Kasumi-1 (cell line): ENCODE measurements at places on chromosomes 7 and 10.

GRCh38 chr10:94645285-94645684 lies 38.2 kb upstream of the CYP2C18 start:
- DNase-seq: no peak

- DNase-seq: no peak
These were observed 31.2 kb upstream of the ZNF365 start for GRCh38 chr10:62343000-62343399.

DNA sequence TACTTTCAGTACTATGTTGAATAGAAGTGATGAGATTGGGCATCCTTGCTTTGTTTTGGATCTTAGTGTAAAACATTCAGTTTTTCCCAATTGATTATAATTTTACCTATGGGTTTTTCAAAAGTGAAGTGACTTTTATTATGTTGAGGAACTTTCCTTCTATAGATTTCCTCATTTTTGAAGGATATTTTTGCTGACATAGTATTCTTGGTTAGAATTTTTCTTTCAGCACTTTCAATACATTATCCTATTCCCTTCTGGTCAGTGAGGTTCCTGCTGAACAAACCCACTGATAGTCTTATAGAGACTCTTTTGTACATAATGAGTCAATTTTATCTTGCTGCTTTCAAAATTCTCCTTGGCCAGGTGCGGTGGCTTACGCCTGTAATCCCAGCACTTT lies 297.2 kb downstream of the SUGCT start:
- no peak for DNase-seq

DNA sequence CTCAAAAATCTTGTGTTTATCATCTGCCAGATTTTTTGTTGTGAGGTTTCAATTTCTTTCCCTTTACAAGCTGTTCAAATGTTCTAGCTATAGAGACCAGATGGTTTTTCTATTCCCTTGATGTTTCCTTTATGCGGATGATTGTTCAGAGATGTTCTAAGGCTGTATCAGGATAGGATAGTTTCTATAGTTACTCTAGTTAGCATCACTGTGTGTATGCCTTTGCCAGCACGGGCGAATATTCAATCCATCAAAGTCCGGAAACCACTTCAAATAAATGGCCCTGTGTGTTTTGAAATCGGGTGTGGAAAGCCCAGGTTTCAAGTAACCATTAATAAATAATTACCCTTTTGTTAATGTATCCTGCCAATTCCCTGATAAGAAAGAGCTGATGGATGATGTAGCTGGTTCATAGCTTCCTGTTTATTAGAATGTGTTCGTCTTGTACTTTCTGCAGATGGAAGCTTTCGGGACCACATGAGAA lies 149.8 kb upstream of the PRKCQ start:
- DNase-seq: no peak

- DNase-seq: no peak
These were observed 214.7 kb downstream of the MAD1L1 start for GRCh38 chr7:2017914-2018568.

- DNase-seq: no peak
These were observed 95.0 kb downstream of the FRMD4A start for GRCh38 chr10:14235566-14236195.

- no peak for DNase-seq
These were observed 96.6 kb upstream of the PARD3 start for GRCh38 chr10:34911661-34912205.

DNA sequence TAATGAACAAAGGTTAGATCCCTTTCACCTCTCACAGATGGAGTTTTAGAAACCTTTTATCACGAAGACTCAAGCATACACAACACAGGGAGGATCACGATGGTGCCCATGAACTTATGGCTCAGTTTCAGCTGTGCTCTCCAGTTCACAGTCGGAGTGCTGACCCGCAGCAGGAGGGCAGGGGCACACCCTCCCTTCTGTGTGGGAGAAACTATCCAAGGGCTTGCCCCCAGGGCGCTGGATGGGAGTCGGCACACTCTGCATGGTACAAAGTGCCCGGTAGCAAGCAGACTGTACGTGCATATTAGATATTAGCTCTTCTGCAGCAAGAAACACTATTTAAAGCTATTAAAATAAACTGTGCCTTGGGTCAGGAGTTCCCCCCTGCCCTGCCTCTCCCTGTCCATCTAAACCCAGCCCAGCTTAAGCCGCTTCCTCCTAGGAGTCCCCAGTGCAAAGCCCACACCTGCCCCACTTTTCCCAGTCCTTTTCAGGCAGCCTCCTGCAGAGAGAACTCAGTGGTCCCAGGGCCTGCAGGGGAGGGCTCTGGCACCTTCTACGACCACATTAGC lies 76.5 kb downstream of the CHST15 start:
- no peak for DNase-seq

DNA sequence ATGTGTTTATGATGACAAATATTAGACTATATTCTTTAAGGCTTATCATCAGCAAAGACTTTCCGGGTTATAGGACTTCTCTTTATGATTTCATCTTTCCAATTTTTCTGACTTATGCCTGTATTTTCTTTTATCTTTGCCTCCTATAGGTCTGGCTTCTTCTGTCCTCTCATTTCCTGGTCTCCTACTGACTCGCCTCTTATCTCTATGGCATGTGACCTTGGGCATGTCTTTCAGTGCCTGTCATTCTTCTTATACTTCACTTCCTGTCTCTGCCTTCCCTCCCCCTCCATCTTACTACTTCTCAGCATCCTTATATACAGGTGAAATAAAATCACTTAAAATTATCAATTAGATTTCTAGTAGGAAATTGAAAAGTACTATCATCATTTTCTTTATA lies 42.2 kb downstream of the PCDH15 start:
- DNase-seq: no peak

DNA sequence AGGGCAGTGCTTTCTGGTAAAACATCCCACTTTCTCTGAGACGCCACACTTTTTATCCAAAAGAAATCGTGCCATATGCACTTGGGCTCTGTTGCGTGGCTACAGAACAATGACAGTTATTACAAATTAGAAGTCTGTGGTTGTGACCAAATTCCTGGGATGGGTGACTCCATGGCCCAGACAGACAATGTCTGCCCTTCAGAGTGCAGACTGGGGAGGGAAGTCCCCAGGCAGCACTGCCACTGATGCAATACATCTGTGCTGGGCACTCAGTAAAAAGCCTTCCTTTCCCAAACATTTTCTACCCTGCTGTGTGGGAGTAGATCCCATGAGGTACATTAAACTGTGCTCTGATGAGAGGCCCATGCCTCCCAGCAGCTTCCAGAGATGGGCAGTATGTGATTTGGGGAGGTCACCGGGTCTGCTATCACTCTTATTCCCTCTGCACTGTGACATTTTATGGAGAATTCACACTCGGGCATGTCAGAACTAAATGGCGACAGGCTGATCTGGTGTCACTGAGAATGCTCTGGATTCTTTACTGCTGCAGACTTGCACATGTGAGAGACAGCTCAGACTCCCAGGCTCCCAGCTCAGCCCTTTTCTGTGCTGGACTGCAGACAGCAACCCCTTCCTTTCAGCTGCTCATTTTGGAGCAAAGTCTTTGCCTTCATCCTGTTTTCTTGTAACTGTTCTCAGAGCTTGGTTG lies 243.5 kb upstream of the ZNF32 start:
- no peak for DNase-seq

GRCh38 chr7:63057265-63057664 lies 941.4 kb upstream of the ZNF722 start:
- DNase-seq: no peak

GRCh38 chr7:130733931-130734814 lies at the start of gene KLF14:
TSS of gene KLF14 (minus strand) at chr7:130734207. CDS start at chr7:130734033, 174 bp downstream.
- no peak for DNase-seq

GRCh38 chr7:33055158-33055557 lies 7.4 kb downstream of the NT5C3A start:
- DNase-seq: no peak

GRCh38 chr10:51544933-51545332 lies 154.5 kb downstream of the CSTF2T start:
- DNase-seq: no peak

DNA sequence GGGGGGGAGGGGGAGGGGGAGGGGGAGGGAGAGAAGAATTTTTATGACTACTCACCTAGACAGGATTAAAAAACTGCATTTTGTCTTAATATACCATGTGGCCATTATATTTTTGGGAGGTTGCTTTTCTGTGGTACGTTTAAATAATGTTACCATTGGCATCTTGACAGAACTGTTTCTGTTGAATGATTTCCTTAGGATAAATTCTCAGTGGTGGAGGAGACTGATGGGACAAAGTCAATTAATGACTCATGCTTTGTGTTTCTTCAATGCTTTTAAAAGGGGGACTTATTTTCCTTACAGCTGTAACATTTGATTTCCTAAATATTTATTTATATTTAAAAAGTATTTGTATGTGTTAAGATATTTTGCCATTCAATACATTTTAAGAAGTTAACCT lies 13.7 kb downstream of the AGR2 start:
- no peak for DNase-seq

- no peak for DNase-seq
These were observed 366.9 kb upstream of the NUPR2 start for GRCh38 chr7:56483153-56483552.

GRCh38 chr10:15427843-15428414 lies 56.8 kb upstream of the FAM171A1 start:
- peak; percentile 83 for DNase-seq

GRCh38 chr7:44749992-44750391 lies 1.3 kb downstream of the ZMIZ2 start:
- no peak for DNase-seq

DNA sequence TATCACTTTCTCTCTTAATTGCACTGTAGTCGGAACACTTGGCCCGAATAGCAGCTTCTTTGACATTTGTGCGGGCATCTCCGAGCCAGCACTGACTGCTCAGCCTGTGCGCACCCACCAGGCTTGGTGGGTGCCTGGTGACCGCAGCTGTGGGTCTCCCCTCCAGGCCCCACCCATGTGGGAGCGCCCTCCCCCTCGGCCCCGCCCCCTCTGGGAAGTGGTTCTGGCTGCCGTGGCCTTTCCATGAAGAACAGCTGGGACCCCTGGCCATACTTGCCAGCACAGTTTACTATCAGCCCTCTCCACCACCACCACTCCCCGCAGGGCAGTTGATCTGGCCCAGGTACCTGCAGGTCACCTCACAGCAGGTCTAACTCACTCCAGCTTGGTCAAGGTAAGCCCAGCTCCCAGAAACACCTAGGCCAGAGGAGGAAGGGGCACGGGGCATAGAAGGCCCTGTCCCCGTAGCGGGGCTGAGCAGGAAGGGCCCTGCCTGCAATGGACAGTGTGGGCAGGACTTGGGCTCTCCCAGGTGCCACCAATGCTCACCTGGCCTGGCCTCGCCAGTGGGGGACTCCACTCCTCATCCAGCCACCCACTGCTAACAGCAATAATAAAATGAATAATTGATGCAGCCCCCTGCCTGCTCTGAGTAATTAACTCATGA lies 5.8 kb downstream of the RASGEF1A start:
- no peak for DNase-seq

DNA sequence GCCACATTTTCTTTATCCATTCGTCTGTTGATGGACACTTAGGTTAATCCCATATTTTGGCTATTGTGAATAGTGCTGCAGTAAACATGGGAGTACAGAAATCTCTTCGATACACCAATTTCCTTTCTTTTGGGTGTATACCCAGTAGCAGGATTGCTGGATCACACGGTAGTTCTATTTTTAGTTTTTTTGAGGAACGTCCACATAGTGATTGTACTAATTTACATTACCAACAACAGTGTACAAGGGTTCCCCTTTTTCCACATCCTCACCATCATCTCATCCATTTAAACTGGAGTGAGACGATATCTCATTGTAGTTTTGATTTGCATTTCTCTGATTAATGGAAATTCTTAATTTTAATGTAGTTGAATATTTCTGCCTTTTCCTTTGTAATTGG lies 19.3 kb downstream of the VKORC1L1 start:
- peak; percentile 7 for DNase-seq

DNA sequence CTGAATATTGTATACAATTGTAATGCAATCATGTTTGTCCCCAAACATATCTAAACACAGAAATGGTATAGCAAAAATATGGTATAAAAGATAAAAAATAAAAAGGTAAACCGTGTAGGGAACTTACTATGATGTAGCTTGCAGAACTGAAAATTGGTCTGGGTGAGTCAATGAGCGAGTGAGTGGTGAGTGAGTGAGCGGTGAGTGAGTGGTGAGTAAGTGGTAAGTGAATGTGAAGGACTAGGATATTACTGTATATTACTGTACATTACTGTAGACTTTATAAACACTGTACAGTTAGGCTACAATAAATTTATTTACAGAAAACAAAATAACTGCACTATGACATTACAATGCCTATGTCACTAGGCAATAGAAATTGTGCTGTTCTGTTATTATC lies 1163.2 kb upstream of the SORCS1 start:
- DNase-seq: no peak

DNA sequence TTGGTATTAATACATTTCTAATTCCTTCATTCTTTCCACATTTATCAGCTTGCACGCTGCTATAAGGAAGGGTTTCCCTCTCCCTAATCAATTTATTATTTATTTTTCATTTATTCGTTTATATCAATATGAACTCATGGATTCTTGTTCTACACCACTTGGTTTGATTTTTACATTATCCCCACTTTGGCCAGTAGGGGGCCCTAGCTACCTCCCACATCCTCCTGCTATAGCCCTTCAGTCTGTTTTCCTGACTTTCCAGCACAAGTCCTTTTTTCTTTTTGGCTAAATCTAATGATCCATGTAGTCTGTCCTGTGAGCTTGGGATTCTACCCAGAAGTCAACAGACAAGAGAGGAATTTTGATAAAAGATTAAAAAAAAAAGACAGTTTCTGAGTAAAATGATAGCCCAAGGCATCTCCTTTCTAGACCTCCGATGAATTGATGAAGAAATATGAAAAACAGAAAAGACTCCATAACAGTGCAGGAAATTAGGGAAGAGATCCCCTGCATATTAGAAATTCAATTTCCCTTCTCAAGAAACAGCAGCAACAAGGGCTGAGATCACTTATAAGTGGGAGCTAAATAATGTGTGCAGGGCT lies 47.7 kb downstream of the LYZL2 start:
- peak; percentile 72 for DNase-seq

DNA sequence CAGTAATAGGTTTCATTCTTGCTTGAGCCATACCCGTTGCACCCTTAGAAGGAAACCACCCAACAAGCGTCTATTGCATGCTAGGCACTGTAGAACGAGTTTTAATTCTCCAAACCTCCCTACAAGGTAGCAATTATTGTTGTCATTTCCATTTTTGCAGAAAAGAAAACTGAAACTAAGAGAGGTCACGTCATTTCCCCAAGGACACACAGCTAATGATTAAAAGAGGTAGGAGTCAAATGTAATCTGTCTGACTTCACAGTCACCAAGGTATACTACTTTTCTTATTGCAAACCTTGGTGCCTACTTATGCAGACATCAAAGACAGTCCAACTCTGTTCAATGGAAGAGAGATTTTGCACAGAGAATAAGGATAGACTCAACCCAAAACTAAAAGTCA lies 49.1 kb upstream of the C1QL3 start:
- no peak for DNase-seq

DNA sequence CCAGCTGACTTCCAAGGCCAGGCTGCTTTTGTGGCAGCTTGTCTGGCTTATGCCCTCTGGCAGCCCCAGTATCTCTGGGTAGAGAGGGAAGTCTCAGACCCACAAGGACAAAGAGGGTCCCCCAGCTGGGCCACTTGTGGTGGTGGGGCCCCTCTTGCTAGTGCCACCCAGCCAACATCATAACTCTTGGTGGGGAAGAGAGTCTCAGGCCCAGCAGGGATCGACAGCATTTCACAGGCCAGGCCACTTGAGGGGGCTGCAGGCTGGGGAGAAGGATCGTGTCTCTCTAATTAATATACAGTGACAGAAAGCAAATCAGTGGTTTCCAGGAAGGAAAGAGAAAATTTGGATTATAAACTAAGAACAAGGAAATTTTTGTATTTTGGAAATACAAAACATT lies 76.0 kb downstream of the TYW1B start:
- DNase-seq: peak; percentile 22

GRCh38 chr7:72335561-72336381 lies 76.4 kb downstream of the CALN1 start:
- no peak for DNase-seq
